Activated CD4-positive, alpha-beta T cell treated with anti-CD3 and anti-CD28 coated beads, Interleukin-2, amount 50 U/mL, for 24 hours (primary cell): ENCODE measurements at places on chromosomes 11 and 22.

GRCh38 chr22:32348031-32348611 is 9.5 kb upstream of the RFPL3 start:
- DNase-seq = no peak

- no peak for DNase-seq
Observed at GRCh38 chr11:130037881-130038585, 31.7 kb upstream of the APLP2 start.

DNA sequence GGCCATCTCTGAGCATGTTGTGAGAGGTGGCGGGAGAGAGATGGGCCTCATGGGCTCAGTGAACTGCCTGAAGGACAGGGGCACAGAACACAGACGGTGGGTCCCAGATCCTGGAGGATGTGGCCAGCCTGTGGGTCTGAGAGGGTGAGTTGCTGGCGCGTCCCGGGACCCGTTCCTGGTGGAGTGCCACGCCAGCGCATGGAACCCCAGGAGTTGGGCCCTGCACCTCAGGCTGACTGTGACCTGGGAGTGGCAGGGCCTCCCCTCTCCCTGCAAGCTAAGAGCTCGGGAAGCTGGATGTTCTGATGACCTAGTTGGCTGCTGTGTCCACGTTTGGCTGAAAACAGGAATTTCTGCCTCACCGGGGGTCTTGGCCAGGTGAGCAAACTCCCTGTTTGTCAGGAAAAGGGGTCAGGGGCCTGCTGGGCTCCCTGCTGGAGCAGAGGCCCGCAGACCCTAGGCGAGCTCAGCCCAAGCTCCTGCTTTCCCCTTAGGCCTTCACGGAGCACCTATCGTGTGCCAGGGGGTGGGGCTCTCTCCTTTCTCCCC is 15.0 kb downstream of the LRRC32 start:
- no peak for DNase-seq

DNA sequence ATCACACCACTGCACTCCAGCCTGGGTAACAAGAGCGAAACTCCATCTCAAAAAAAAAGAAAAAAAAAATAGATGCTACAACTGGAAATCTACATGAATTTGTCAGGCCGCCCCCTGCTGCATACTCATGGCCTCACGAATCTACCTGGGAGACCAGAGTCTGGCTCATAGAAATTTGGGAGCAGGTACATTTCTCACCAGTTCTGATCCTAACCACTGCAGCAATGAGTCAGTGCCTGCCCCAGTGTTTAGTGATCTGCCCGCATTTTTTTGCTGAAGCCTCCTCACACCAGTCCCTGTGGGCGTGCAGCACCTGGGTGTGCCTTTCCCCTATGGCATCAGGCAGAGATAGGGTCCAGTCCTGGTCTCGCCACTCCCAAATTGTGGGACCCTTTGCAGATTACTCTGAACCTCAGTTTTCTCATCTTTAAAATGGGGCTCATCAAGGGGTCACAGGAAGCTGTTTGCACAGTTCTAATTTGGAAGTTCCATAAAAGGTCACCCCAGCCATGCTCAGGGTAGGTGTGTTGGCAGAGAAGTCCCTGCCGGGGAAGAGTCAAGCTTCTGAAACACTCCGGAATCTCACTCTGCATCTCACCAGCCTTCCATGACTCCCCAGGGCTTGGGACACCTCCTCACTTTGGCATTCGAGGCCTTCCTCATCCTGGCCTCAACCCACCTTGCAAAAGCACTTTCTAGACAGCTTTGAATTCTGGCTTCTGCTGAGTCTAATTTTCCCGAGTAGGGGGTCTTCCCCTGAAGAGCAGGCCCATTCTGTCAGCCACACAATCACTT is 39.3 kb upstream of the LINC01488 start:
- DNase-seq = no peak

- no peak for DNase-seq
Observed at GRCh38 chr22:49359076-49359475, 468.6 kb downstream of the BRD1 start.

- DNase-seq = no peak
Observed at GRCh38 chr22:40330615-40331014, 15.7 kb upstream of the ADSL start.

- no peak for DNase-seq
Observed at GRCh38 chr11:120978701-120979100, 45.2 kb upstream of the TBCEL start.
